Glutamatergic neuron (in vitro differentiated cells): ENCODE measurements at places on chromosomes 4 and X.

DNA sequence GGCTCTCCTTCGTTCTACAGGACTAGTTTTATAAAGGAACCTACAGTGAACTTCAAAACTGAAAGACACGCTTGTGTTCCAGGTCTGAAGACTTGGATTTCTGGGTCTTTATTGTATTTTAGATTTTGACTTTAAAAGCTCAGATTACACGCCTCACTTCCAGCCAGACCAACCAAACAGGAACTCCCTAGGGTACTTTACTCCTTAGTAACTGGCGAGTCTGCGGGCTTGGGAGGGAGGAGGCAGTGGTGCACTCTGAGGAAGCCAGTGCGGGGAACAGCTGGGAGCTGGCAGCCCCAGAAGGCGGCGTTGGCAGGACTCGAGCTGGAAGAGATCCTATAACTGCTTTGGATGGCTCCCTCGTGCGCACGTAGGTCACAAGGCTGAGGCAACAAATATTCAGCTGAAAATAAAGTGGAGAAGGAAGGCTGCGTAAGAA is 391 bp upstream of the PHKA1 start:
- peak; percentile 52 for DNase-seq

DNA sequence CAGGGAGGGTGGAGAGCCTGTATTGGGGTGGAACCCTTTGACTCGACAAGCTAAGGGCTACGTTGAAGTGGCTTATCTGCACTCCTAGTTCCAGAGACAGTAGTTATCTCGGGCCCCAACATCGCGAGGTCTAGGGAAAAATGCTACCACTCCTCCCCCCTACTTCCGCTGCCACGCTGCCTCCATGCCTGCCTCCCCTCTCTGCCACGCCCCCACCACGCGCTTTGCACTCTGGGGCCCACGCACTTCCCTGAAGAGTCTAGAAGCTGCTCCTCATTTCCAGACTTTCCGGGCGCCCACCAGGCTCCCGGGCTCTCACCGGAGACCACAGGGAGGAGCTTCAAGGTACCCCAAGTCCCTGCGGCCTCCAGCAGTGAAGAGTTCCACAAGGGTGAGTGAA is at the start of gene PASD1:
Gene PASD1, plus strand, starts transcription at position 227 of the 400 bp plus-strand sequence. CDS start 37,879 bp downstream, outside the sequence.
- no peak for DNase-seq

- peak; percentile 65 for DNase-seq
Measured at GRCh38 chr4:176791591-176792325, 964 bp downstream of the VEGFC start.

DNA sequence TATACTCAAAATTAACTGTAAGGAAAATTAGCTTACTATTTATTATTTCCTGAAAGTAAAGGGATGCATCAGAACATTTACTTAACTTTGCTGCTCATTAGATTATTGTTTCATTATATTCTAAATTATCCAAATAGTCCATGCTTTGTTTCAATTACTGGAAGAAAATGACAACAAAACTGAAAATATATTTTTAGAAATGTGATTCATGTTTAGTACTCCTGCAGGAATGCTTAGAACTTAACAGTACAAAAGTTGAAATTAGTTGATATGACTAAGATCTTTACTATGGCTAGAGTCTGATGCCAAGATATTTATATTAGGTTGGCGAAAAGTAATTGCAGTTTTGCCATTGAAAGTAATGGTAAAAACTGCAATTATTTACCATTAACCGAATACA is 660.5 kb upstream of the PABPC4L start:
- no peak for DNase-seq

DNA sequence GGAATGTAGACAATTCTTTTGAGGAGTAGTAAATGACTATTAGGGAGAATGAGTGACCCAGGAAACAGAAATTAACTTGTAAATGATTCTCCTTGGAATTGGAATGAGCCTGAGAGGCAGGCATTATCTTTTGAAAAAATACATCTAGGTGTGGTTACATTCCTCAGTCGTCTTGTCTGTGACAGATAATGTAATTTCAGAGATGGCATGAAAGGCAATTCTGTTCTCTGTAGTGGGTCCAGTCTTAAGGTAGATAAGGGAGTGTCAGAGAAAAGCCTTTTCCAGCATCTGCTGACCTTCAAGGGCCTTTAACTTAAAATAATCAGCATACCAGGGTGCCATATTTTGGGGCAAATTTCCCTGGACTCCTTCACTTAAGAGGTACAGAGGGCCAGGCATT is 35.1 kb downstream of the HERC6 start:
- no peak for DNase-seq
